ENCODE measurements at places on chromosomes 2 and 18.

GRCh38 chr2:82412021-82412420, 2047.1 kb downstream of the SUCLG1 start:
- DNase-seq, result no peak

GRCh38 chr2:165274698-165275097, 35.5 kb downstream of the SCN2A start:
- no peak for DNase-seq

DNA sequence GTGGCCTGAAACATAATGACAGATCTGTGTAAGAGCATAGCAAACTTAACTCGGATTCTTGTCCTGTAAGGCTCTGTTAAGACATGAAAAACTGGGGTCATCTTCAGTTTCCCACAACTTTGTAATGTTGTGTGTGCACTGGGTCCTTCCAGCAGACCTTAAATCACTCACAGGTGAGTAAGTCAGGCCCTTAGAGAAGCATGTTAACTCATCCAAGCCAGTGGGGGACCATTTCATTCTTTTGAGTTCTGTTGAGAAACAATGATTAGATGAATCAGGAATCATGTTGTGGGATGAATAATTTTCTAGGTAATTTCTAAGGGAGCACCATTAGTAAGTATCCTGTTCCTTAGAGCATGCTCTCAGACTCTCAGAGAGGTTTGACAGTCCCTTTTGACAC, 167.1 kb downstream of the ESCO1 start:
- no peak for DNase-seq

- DNase-seq, result no peak
Measured at GRCh38 chr2:158403237-158403636, 53.3 kb downstream of the CCDC148 start.

GRCh38 chr2:97935719-97936161, 60.0 kb downstream of the TMEM131 start:
- no peak for DNase-seq

DNA sequence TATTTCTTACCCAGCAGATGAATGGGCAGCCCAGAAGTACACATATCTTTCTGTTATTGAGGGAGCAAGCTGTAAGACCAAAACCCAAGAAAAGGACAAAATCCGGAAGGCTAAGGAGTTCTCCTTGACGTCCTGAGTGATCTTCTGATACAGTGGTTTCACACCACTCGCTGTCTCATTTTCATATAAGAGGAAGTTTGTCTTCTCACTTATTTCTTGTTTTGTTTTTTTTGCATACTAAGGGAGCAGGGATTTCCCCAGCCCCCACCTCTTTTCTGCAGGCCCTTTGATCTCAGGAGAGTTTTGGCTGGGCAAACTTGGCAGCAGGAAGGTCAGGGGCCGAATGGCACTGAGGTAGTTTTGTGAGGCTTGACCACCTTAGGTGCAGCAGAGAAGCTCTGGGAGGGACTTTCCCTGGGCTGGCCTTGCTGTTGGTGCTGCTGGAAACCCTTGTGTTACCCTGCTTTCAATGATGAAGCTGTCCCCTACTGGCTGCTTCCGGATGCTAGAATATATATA, 13.3 kb downstream of the CHRNA1 start:
- no peak for DNase-seq

GRCh38 chr2:141710589-141711239, 420.1 kb downstream of the LRP1B start:
- no peak for DNase-seq

GRCh38 chr2:72719416-72719815, 106.4 kb downstream of the EXOC6B start:
- DNase-seq, result no peak

- DNase-seq, result no peak
Measured at GRCh38 chr2:32960238-32960637, 13.5 kb downstream of the LTBP1 start.

GRCh38 chr2:121836611-121837010, 81.2 kb downstream of the TSN start:
- no peak for DNase-seq

GRCh38 chr2:58571181-58571852, 330.2 kb upstream of the FANCL start:
- DNase-seq, result no peak

DNA sequence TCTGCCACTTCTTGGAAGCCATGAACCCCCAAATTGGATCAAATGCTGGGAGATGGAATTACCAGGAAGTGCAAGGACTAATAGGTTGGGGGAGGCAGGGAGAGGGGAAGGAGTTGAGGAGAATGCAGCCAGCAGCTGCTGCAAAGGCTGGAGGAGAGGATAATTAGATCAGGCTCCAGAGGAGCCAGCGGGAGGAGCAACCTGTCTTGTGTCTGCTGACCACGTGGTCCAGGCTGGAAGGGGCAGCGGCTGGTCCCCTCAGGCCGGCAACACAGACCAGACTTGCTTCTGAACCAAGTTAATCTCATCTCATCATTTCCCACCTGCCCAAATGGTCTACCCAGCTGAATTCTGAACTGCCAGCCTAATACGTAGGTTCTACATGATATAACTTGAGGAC, 68.3 kb downstream of the MRO start:
- DNase-seq, result no peak

DNA sequence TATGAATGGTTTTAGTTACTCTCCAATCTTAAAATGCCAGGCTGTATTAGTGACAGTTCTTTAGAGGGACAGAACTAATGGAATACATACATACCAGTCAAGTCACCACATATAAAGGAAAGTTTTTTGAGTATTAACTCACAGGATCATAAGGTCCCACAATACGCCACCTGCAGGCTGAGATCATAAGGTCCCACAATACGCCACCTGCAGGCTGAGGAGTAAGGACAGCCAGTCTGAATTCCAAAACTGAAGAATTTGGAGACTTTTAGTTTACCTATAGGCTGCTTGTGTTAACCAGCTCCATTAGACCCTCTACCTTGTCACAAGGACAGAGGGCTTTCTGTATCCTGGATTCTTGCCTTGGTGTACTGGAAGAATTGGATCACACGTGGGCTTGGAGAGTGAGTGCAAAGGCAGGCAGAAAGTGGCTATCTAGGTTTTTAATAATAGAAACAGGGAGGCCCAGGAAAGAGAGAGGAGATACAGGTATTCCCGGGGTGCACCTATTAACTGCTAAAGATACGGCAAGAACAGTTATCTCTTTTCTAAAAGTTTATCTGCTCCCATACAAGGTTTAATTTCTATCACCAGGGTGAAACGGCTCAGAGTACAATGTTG, 234.9 kb upstream of the CYRIA start:
- no peak for DNase-seq

DNA sequence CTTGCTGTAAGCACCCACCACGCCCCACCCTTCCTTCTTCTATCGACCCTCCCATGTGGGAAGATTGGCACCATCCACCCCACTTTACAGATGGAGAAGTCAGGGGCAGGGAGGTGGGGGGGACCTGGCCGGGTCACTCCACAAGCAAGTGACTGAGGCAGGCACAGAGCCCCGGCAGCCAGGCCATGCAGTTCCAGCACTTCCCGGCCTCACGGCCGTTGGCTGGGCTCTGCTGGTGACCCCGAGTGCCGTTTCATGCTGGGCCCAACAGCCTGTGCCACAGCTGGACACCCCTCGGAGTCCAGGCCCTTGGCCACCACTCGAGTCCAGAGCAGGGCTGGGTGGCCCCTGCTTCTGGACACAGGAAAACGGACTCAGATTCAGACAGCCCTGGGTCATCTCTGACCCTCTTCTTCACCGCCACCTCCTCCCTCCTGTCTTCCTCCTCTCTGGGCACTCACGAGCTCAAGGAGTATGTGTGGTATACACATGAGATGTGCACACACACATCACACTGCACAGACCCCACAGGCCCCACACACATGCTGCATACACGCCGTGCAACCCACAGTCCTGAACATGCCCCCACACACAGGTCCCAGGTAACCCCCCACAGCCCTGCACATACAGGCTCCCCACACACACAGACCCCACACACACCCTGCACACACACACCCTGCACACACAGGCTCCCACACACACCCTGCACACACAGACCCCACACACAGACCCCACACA, 89.3 kb upstream of the GPC1 start:
- no peak for DNase-seq

DNA sequence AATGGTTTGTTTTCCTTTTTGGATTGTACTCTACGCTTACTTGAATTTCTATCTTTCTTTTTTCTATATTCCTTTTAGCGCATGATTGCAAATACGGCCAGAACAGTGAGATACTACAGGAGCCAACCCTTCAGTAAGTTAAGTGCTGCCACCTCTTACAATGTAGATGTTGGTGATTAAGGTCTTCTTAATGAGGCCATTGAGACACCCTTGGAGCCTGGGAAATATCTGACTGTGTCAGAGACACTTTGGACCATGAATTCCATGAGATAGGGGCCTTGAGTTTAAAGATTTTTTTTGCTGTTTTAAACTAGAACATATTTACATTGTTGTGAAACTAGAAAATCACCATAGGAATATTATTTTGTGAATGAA, 27.1 kb upstream of the MAP3K20 start:
- DNase-seq, result no peak

GRCh38 chr2:177535958-177536504, 143.5 kb downstream of the AGPS start:
- no peak for DNase-seq

DNA sequence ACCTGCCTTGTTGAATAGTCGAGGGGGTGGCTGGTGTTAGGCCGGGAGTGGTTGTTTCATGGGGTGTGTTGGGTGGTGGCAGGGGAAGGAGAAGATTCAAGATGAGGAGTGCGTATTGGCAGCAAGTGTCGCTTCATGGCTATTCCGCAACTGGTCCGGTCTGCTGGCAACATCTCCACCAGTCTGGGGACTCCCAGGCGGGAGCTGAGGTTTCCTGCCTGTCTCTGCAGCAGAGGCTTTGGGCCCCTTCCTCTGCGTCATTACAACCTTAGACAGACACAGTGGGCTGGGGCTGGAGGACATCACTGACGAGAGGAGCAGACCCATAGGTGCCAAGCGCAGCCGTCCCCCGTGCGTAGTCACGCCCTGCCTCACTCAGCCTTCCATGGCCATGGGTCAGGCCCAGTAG, 64.0 kb upstream of the MCFD2 start:
- no peak for DNase-seq

GRCh38 chr2:207655000-207655399, 29.8 kb upstream of the METTL21A start:
- no peak for DNase-seq

DNA sequence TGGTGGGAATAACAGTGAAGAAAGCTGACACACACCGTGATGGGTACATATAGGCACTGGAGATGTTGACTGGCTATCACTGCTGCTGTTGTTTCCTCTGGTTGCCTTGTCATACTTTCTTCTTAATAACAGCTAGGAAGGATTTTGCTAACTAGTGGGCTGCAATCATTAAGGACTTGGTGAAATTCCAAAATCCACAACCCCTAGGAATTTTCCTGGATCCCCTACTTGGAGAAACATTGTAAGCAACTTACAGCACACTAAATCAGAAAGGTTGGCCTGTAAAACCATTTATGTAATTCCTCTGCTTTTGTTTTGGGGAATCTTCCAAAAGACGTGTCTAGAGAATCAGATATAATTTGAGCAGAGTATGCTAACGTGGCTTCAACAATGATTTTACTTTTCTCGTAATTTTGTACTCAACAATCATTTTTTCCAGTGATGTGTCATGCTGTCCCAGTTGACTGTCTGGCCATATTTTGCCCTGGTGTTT, 8.0 kb upstream of the COL3A1 start:
- DNase-seq, result no peak

GRCh38 chr18:26941584-26941983, 76.1 kb upstream of the AQP4 start:
- no peak for DNase-seq

- DNase-seq, result no peak
Measured at GRCh38 chr2:3485166-3485565, 34.2 kb downstream of the ADI1 start.

DNA sequence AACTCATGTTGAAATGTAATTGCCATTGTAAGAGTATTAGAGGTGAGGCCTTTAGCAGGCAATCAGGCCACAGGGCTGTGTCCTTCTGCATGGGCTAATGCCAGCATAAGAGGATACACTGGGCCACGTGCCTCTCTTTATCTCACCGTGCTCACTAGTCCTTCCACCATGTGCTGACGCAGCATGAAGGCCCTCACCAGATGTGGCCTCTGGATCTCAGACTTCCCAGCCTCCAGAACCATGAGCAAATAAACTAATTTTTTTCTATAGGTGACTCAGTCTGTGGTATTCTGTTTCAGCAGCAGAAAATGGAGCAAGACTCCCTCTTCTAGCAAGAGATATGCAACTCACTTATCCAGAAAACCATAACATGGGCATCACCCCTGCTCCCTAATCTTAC, 149.7 kb upstream of the ZNF236 start:
- no peak for DNase-seq

DNA sequence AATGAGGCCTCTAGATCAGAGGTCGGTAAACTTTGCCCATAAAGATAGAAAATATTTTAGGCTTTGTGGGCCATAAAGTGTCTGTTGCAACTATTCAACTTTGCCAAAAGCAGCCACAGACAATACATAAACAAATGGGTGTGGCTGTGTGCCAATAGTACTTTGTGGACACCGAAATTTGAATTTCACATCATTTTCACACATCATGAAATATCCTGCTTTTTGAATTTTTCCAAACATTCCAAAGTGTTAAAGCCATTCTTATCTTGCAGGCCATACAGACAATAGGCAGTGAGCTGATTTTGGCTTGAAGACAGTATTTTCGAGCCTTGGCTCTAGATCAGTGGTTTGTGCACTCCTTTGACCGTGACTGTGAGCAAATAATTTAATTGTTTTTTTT, 51.1 kb upstream of the EPC2 start:
- DNase-seq, result no peak

GRCh38 chr18:44798433-44799048, 117.9 kb downstream of the SETBP1 start:
- DNase-seq, result no peak

DNA sequence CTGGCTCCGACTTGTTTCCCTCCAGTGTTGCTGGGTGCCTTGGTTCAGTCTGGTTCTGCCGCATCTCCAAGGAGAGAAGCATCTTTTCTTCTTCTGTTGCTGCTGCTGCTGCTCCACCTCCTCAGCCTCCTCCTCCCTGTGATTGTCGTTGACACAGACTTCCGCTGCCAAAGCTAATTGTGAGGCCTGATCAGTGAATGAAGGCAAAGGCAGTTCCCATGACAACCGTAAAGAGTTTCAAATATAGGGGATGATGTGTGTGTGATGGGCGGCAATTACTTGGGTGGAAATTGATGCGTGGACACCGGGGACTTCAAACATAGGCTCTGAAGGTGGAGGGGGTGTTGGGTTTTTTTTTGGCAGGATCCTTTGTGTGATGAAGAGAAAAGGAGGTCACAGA, 13.7 kb downstream of the TET3 start:
- no peak for DNase-seq

- no peak for DNase-seq
Measured at GRCh38 chr2:74576863-74577229, 22.3 kb downstream of the DOK1 start.

- peak; percentile 84 for DNase-seq
Measured at GRCh38 chr18:59139291-59139614, 431 bp upstream of the SEC11C start.

GRCh38 chr2:219679041-219679440, 51.6 kb downstream of the SLC4A3 start:
- no peak for DNase-seq

GRCh38 chr2:216490061-216490460, 8.6 kb upstream of the RPL37A start:
- DNase-seq, result no peak

Data from activated T-cell treated with anti-CD3 and anti-CD28 coated beads for 48 hours (primary cell).